Stimulated activated CD8-positive, alpha-beta memory T cell treated with anti-CD3 and anti-CD28 coated beads, Interleukin-4, amount 100 ng/mL, for 1 hour (primary cell): ENCODE measurements at places on chromosomes 7 and 10.

GRCh38 chr7:39688611-39689480 is 65.5 kb downstream of the RALA start:
- no peak for DNase-seq

DNA sequence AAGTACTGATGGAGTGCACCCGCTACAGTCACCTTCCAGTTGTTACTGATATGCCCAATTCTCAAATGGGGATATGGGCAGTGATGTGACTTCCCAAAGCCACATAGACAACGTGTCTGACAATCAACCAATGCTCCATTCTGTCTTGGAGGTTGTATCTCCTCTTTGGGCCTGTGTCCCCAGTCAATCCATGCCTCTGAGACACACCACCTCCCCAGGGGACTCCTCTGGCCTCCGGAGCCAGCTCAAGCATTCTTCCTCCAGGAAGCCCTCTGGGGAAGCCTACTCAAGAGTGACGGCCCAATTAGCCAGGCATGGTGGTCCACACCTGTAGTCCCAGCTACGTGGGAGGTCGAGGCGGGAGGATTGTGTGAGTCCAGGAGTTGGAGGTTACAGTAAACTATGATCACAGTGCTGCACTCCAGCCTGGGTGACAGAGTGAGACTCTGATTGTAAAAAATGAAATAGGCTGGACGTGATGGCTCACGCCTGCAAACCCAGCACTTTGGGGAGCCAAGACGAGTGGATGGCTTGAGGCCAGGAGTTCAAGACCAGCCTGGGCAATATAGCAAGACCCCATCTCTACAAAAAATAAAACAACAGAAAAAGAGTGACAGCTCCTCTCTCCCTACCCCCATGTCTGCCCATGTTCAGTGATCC is 99.5 kb upstream of the TNRC18 start:
- no peak for DNase-seq

- DNase-seq: no peak
Observed at GRCh38 chr7:8963722-8964121, 530.3 kb downstream of the NXPH1 start.

DNA sequence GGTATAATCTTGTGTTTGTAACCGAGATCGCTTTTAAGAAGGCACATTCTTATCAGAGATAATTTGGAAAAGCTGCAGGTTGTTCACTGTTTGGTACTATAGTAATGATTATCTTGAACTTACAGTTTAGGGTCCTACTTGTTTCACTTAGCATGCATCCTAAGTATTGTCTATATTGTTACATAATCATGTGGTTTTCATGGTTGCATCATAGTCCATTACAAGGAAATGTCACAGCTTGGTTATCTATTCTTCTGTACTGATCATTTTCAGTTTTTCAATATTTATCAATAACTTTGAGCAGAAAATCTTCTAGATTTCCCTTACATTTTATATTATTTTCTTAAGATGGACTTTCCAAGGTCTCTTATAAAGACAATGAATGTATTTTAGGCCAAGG is 116.3 kb downstream of the PLPP4 start:
- DNase-seq: no peak
